ENCODE measurements at places on chromosomes 16 and 17.

- DNase-seq: no peak
Observed at GRCh38 chr17:2723505-2723996, 12.0 kb upstream of the CLUH start.

DNA sequence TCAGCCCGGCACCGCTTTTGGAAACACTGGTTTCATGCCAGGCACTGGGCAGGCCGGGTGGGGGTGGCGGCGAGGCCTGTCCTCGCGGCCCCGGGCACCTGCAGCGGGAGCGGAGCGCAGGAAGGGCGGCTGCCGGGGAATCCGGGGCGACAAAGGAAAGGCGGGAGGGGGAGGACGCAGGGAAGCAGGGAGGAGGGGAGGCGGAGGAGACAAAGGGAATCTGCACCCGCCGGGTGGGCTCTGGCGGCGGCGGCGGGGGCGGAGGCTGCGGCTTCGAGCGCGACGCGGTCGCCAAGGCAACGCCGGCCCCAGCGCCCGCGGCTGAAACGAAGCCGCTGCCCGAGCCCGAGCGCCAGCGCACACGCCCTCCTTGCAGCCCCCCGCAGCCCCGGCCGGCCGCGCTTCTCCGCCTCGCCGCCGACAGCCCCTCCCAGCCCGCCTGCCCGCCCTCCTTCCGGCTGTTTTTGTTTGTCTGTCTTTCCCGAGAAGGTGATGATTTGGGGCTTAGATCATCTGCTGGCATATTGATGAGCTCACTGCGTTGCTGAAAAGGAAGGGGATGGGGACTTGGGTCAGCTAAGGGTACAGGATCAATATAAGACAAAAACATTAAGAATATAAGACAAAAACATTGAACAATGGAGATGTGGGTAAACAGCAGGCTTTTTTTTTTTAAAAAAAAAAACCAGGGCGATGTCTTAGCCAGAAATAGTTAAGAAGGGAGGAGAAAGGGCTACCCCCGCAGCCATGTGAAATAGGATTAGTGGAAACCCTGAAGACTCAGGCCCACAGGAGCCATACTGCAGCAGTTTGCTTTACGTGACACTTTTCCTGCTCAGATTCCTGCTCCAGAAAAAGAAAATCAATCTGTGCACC is 32.7 kb downstream of the CDK5R1 start:
- DNase-seq: no peak

DNA sequence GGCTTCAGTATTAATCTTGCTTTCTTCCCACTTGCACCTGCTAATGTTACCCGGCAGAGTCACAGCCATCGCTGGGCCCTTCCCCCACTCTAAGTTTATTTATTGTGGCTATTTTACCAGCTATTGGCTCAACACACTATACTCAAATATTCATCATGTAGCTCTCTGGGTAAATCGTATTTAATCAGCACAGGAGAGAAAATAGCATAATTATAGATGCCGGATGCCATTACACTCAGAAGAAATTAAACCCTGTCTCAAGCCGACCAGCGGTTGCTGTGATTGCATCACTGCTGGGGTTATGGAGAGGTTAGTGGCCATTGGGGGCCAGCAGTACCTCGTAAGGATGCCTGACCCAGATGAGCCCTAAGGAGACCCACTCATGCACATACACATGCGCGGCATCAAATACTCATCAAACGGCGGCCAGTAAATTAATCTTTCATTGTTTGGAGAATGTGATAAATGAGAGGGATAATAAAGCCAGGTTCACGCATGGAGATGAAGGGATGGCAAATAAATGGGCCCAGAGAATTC is 269.5 kb upstream of the ZFHX3 start:
- no peak for DNase-seq

DNA sequence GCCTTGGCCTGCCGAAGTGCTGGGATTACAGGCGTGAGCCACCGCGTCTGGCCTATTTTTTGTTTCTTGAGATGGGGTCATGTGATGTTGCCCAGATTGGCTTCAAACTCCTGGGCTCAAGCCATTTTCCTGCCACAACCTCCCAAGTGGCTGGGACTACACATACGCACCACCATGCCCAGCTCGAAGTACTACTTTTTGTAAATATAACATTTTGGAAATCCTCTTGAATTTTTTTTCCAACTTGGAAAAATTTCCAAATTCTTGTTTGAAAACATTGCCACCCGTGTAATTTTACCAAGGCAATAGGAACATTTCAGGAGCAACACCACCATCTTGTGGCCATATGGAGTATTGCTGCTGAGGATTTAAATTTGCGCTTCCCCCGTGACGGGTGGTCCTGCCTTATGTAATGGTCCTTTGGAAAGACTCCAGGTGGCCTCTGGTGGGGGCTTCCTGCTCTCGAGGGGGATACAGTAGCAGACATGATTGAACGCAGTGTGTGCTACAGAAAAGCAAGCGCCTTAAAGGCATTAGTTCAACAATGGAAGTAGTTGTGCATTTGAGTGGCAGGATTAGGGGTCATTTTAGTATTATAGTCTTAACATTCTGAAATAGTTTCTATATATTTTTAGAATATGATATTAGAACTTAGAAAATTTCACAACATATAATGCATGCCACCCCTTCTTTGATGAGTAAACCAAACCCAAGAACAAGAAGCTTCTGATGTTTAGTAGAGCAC is 8.0 kb downstream of the FLYWCH1 start:
- DNase-seq: peak; percentile 13

GRCh38 chr17:82267575-82268379 is 5.7 kb downstream of the CSNK1D start:
- DNase-seq: no peak

GRCh38 chr16:81925016-81925415 is 86.3 kb downstream of the SDR42E1 start:
- DNase-seq: no peak

DNA sequence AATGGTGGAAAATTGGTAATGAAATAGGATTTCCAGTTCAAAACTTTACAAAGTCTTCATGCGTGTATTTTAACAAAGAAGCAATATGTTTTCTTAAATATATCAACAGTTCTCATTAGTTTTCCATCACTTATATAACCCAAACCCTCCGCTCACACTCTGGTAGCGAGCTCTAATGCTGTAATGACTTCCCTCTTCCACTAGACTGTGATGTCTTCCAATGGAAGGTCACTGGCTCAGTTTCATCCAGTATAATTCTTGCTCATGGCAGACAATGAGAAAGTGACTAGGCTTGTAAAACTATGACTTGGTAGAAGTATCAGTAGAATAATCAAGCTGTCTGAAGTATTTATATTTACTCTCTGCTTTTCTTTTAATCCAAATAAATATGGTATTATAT is 32.8 kb downstream of the NETO2 start:
- no peak for DNase-seq

- DNase-seq: no peak
Observed at GRCh38 chr17:81230043-81230820, 7.5 kb upstream of the CEP131 start.

- no peak for DNase-seq
Observed at GRCh38 chr17:82438401-82439193, 12.0 kb downstream of the CYBC1 start.

DNA sequence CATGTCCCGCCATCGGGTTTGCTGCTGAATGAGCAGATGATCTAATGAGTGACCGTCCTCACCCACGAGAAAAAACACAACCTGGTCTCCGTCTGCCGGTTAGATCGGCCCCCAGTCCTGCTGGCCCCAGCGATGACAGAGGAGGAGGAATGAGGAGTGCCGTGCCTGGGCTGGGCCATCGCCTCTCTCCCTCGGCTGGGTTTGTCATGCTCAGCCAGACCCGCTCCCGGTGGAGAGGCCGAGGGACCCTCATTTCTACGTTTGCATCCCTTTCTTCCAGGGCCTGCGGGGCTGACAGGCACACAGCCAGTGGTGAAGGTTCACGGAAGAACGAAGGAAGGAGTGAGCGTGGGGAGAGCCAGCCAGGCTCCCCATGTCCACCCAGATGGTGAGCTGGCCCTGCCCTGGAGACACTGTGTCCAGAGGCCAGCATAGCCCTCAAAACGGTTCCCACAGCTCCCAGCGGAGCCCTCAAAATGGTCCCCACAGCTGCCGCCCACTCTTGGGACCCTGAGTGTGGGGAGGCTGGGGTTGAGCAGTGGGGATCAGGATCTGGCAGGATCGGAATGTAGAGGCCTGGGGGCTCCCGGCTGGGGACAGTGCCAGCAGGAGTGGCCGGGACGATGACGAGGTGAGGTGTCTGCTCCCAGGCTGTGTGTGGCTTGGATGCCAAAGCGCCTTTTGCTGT is 23.9 kb downstream of the CBFA2T3 start:
- DNase-seq: no peak

DNA sequence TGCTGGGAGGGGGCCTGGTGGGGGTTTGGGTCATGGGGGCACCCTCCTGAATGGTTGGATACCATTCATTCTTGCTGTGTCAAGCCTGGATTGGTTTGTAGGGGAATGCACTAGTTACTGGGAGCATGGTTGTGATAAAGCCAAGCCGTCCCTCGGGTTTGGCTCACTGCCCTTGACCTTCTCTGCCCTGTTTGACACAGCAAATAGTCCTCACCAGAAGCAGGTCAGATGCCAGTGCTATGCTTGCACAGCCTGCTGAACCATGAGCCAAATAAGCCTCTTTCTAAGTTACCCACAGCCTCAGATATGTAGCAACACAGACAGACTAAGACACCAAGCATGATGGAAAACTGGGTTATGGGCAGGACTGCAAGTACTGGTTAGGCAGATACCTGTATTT is 14.6 kb downstream of the ZNF778 start:
- no peak for DNase-seq

- DNase-seq: no peak
Observed at GRCh38 chr17:17985555-17985954, 12.9 kb downstream of the DRC3 start.

- DNase-seq: no peak
Observed at GRCh38 chr16:84735849-84736586, 36.2 kb downstream of the USP10 start.

All from NCI-H2081 treated with DMSO at 0.1 percent for 48 hours (cell line).